Hypothalamus (tissue), 51 donors: ENCODE measurements at places on chromosomes 2 and 18.

DNA sequence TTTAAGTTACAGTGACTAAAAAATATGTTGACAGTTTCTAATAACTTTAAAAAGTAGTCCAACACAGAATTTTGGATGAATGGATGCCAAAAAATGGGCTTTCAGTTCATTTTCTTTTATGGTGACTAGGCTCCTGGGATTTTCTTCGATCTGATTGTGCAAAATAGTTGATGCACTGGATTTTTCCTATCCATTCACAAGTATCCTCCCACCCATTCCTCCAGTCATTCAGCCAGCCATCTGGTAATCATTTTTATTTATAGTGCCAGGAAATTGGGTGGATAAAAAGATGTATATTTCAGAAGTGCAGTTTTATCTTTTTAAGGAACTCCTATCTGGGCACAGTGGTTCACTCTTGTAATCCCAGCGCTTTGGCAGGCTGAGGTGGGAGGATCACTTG, 175.1 kb downstream of the PTPRM start:
- DNase-seq: no peak

DNA sequence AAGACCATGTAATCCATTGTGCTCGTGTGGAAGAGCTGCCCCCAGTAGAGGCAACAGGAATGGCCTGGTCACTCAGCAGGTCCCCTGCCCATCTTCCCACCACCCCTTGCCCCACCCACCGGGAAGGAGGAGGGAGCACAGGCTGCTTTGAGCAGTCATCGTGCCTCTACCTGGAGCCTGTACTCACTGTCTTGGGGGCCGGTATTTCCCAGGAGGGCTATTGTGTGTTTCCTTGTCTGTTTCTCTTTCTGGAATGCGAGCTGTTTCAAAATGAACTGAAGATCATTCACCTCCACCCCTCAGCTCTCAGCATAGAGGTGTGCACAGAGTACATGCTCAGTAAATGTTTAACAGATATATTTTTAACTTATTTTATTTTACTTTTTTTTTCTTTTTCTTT, 7.7 kb upstream of the AMMECR1L start:
- DNase-seq: no peak

DNA sequence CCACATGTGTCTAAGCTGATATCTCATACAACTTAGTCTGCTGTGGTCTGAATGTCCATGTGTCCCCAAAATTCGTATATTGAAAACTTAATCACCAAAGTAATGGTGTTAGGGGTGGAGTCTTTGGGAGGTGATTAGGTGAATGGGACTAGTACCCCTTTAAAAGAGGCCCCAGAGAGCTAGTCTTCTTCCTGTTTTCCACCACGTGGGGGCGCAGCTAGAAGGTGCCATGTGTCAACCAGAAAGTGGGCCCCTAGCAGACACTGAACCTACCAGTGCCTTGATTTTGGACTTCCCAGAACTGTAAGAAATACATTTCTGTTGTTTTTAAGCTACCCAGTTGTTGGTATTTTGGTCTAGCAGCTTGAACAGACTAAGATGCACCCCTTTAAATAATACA, 86.6 kb downstream of the ASB1 start:
- DNase-seq: no peak

GRCh38 chr2:218091746-218092145, 22.7 kb downstream of the RUFY4 start:
- DNase-seq: no peak

GRCh38 chr2:24490181-24490689, 819 bp upstream of the NCOA1 start:
- no peak for DNase-seq

GRCh38 chr2:240820607-240821428, 799 bp upstream of the KIF1A start:
- peak; percentile 50 for DNase-seq

- no peak for DNase-seq
These were observed 247.3 kb downstream of the NUP35 start for GRCh38 chr2:183371545-183371944.
